Umbilical cord (tissue), 2 donors: ENCODE measurements at places on chromosomes 12 and 14.

GRCh38 chr12:47221256-47222023, 141.7 kb upstream of the AMIGO2 start:
- no peak for DNase-seq

- peak; percentile 84 for DNase-seq
These were observed 66.4 kb upstream of the STK38L start for GRCh38 chr12:27177706-27178105.

DNA sequence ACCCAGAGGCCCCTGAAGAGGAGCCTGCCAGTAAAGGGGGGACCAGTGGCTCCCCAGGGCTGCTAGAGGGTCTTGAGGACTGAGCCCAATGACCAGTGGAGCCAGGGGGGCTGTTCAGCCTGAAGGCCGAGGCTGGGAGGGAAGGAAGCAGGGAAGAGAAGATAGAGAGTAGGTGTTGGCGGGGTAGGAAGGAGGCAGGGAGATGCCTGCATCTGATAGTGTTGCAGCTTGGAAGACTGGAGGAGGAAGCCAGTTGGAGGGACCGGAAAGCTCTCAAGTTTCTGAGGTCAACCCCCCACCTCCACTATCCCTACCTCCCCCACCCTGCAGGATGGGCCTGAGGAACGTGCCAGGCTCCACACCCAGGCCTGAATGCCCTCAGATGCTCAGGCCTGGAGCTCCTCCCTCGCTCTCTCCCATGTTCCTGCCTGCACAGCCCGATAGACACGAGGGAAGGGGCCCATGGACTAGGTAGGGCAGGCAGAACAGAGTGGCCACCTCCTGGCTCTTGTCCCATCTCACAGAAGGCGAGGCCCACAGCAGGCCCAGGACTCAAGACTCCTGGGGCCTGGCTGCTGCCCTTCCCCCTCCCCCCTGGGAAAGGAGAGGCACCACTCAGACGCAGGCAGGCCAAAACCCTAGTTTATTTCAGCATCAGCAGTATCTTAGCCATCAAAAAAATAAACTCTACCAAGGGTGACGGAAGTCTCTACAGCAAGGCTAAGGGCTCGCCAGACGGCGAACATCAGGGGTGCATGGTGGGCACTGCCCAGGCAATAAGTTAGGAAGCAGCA, 3.4 kb downstream of the CKB start:
- DNase-seq: peak; percentile 66

GRCh38 chr12:68639396-68639767, 28.7 kb downstream of the RAP1B start:
- no peak for DNase-seq

- peak; percentile 20 for DNase-seq
These were observed 732 bp downstream of the ZNF664 start for GRCh38 chr12:123973552-123974341.

DNA sequence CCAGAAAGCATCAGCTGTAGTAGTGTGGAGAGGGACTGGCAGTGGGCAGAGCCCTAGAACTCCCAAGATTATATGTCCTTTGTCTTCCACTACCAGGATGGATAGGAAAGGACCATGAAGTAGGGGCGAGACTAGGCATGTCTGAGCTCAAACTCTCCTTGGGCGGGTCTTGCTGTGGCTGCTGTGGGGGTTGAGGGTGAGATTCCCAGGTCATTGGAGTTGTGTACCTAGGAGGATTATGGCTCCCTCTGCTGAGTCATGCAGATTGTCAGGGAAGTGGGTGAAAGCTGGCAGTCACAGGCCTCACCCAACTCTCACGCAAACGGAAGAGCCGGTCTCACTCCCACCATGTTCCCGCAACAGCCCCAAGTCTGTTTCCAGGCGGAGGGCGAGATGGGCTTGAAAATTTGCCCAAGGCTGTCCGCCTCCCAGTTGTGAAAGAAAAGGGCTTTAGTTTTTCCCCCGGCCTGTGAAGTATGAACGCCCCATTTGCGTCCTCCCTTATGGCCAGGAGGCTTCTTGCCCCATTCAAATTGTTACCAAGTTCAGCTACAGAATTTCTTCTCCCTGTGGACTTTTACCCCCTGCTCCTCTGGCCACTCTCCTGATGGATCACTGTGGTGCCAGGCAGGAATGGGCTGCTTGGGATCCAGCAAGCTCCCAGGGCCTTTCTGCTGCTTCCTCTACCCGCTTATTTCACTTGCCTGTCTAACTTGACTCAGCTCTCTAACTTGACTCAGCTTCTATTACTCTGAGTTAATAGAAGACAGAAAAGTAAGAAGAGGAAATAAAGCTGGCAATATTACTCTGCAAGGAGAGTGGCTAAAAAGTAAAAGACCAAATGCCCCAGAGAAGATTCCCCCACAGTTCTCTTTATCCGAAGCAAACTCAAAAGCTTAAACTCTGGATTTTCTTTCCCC, 159.3 kb downstream of the SLC2A13 start:
- no peak for DNase-seq

- no peak for DNase-seq
These were observed 298.9 kb downstream of the PCNX1 start for GRCh38 chr14:71206123-71206522.

DNA sequence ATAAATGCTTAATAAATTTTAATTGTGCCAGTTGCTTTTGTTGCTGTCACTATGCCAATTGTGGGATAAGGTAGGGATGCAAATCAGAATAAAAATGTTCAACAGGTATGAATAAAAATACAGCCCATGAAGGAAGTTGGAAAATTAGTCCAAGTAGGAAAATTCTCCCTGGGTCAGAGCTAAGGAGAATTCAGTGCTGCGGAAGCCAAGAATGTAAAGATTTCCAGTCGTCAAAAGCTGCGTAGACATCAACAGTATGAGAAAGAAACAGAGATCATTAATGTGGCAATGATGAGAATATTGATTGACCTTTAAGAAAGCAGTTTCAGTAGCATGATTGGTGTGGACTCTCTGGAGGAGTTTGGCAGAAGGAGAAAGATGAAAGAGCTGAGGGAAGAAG, 87.9 kb downstream of the PLEKHA5 start:
- DNase-seq: no peak

DNA sequence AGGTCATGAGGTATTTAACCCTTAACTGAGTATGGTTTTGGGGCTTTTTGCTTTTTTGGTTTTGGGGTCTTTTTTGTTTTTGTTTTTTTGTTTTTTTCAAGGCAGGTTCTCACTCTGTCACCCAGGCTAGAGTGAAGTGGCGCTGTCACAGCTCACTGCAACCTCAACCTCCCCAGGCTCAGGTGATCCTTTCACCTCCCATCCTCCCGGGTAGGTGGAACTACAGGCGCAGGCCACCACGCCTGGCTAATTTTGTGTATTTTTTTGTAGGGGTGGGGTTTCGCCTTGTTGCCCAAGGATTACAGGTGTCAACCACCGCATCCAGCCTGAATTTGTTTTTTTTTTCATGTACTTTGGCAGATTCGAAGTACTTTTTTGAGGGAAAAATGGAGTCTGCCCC, 19.9 kb downstream of the RAP1B start:
- no peak for DNase-seq

- no peak for DNase-seq
These were observed 365.6 kb downstream of the NELL2 start for GRCh38 chr12:44510510-44510909.
